ENCODE measurements at places on chromosomes 7 and 10.
A peak's percentile ranks its signal among the peaks of the same experiment; 100 is the strongest.

GRCh38 chr7:120869700-120870099 is 11.8 kb upstream of the TSPAN12 start:
- no peak for DNase-seq

DNA sequence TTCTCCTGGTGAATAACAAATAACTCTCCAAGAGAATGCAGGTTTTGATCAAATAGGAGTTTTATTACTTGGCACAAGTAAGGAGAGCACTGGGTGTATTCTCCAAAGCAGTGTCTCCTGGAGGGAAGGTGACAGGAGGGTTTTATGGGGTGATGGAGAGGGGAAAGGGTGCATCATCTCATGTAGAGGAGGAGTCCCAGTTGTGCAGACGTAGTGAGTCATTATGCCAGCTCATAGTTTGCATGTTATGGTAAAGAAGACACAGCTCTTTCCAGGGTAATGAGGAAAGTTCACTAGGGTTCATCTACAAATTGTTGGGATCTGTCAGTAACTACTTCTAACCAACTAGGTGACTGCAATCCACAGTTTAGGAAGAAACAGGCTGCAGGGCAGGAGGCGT is 347.9 kb upstream of the MEOX2 start:
- DNase-seq, result peak; percentile 63

- no peak for DNase-seq
These were observed 227.2 kb downstream of the MTERF1 start for GRCh38 chr7:91653286-91653685.

DNA sequence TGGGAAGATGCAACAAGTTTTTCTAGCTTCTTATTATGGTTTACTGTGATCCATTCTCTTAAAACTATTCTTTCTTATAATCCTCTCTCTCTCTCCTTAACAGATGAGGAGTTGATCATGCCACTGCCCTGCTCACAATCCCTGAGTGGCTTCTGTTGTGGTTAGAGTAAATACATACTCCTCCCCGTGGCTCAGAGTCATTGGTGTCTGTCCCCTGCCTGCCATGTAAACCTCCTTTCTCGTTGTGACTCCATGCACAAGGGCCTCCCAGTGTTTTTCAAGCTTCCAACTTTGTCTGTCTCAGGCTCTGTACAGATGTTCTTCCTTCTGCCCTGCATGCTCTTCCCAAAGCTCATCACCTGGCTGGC is 20.4 kb downstream of the CCNY start:
- no peak for DNase-seq

DNA sequence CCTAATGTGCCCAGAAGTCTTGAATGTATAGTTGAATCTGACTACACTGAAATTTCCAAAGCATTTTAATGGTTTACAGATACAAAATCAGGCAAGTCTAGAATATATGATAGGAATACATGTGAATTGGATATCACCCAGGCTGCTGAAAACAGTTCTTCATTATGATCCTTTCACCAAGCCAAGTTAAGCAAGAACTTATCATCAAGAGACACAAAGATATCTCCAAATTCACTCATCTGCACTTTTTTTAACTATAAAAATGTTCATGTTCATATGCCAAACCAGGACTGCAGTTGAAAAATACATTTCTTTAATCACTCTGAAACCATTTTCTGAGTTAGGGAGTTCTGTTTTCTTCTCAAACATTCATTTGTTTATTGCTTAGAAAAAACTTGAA is 412.6 kb upstream of the C7orf33 start:
- no peak for DNase-seq

DNA sequence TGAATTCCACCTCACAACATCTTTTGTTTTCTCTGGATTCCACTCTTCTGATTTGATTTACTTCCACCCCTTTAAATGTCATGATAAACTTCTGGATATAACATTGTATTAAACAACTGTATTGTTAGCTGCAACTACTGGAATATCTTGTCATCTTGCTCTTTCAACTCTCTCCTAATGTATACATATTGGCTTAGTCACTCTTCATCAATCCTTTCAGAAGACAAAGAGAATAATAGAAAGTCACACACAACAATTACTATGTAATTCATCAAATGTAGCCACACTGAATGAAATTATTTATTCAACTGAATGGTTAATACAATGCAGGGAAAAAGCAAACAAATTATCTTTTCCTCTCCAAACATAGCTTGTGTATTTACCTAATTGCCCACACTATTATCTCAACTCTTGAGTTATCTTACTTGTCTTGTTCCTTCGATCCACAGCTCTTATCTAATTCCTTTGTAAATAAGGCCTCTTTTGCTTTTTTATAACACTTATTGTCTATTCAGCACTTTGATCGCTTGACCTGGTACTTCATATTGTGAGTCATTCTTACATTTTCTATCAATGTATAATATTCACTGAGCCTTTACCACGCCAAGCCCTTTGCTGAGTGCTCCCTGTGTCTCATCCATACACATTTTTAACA is 16.7 kb downstream of the SEMA3A start:
- DNase-seq, result no peak

DNA sequence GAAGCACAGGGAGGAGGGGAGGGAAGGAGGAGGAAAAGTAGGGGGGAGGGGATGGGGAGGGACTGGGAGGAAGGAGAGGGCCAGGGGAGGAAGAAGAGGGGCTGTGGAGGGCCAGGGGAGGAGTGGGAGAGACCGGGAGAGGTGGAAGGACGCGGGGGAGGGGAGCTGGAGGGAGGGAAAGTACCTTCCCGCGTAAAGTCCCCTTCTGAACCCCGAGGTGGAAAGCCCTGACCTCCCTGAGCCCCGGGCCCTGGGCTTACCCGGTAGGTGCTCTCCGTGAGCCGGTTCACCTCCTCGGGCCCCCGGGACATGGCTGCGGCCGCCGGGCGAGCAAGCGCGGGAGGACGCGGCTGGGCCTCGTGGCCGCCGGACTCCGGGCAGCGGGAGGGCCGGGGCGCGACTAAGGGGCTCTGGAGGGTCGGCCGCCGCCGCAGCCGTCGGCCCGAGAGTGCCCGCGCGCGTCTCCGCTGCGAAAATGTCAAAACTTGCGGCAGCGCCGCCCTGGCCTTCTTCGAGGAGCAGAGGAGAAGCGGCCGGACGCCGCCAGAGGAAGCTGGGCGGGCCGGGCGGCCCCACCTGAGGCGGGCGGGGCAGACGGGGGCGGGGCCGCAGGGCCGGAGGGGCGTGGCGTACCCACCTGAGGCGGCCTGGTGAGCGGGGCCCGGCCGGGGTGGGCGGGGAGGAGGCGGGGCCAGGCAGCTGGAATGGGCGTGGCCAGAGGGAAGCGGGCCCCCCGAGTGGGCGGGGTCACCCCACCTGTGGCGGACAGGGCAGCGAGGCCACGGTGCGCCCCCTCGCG is at the start of gene BAIAP2L1:
Gene BAIAP2L1 (minus strand): TSS at position 549 of the 799 bp plus-strand sequence. CDS start 238 bp downstream, at position 311.
- peak; percentile 78 for DNase-seq

Data from NCI-H226 (cell line).